NCI-H526 treated with DMSO at 0.1 percent for 48 hours (cell line): ENCODE measurements at places on chromosomes 2 and 18.

- DNase-seq, result no peak
Observed at GRCh38 chr2:37281916-37282315, 42.7 kb downstream of the PRKD3 start.

- DNase-seq, result no peak
Observed at GRCh38 chr2:127022817-127023216, 84.1 kb downstream of the BIN1 start.

GRCh38 chr18:9742524-9743131 lies 34.5 kb downstream of the RAB31 start:
- DNase-seq, result no peak

GRCh38 chr2:181364492-181365170 lies 92.6 kb upstream of the ITGA4 start:
- DNase-seq, result no peak

- DNase-seq, result peak; percentile 4
Observed at GRCh38 chr2:237154082-237154638, 68.5 kb downstream of the COPS8 start.

- no peak for DNase-seq
Observed at GRCh38 chr2:34705551-34706247, 1106.6 kb upstream of the FAM98A start.

GRCh38 chr2:154422251-154422650 lies 276.2 kb upstream of the KCNJ3 start:
- DNase-seq, result no peak

GRCh38 chr18:69947361-69948133 lies at the start of gene CD226:
Gene CD226, minus strand, starts transcription at chr18:69947873. Its CDS starts 467 bp downstream, at chr18:69947406.
- DNase-seq, result no peak

GRCh38 chr18:57618910-57619309 lies 2.7 kb downstream of the NARS1 start:
- no peak for DNase-seq

DNA sequence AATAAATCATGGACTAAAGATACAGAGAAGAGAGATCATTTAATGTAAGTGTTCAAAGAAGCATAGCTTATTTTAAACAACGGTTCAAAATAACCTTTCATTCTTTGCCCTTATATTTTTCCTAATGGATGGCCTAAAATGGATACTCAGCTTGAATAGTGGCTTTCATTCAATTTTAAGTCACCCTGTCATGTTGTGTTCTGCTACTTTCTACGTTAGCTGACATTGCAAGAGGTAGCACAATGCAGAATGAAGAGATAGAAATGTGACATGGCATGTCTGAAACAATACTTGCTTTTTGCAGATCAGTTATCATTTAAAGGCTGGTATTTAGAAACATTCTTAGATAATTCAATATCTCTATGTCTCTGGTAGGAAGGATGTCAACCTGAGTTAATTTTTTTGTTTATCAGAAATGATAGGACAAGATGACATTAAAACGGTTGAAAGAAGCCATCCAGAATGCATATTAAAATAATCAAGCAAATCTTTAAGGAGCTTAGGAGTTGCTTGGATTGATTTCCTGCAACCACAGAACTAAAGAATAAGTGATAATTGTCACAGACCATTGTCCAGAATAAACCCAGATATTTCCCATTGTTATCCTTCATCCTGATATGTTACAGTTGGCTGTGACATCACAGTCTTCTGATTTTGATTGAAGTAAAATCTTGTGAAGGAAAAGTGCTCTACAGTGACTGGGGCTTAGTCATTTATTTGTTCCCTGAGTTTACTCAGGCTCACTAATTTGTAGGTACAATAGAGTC lies 41.7 kb upstream of the CAVIN2 start:
- DNase-seq, result no peak

DNA sequence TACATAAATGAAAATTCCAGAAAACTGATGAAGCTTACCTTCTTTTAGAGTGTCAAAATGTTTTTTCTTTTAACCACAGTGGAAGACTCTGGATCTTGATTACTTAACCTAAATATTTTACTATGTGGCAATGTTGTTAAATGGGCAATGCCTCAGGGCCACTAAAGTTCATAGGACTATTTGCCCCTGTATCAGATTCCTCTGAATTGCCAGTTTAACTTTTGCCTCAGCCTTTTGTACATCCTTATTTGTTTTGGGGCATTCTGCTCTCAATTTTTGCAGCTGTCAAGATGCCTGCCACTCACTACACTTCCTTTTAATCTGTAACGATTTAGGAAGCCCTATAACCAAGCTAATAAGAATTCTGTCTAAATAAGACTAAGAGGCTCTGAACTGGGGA lies 31.7 kb upstream of the SERTAD2 start:
- DNase-seq, result no peak

DNA sequence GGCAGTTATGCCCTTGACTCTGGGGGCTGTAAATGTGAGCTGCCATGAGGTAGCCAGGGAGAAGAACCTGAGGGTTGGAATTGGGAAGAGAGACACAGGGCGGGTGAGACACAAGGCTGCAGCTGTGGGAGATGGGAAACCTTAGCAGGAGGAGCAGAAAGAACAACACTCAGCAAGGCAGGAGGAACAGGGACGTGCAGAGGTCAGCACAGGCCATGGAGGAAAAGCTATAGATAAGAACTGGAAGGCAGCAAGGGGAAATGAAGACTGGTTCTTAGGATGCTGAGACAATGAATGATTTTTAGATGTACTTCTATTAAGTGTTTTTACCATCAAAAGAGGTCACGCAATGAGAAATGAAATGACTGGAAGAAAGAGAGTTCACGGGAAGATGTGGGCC lies 80.2 kb downstream of the USP40 start:
- DNase-seq, result no peak

- no peak for DNase-seq
Observed at GRCh38 chr18:1104181-1104881, 199.7 kb downstream of the ADCYAP1 start.

- DNase-seq, result no peak
Observed at GRCh38 chr2:75309596-75310463, 110.5 kb upstream of the TACR1 start.

DNA sequence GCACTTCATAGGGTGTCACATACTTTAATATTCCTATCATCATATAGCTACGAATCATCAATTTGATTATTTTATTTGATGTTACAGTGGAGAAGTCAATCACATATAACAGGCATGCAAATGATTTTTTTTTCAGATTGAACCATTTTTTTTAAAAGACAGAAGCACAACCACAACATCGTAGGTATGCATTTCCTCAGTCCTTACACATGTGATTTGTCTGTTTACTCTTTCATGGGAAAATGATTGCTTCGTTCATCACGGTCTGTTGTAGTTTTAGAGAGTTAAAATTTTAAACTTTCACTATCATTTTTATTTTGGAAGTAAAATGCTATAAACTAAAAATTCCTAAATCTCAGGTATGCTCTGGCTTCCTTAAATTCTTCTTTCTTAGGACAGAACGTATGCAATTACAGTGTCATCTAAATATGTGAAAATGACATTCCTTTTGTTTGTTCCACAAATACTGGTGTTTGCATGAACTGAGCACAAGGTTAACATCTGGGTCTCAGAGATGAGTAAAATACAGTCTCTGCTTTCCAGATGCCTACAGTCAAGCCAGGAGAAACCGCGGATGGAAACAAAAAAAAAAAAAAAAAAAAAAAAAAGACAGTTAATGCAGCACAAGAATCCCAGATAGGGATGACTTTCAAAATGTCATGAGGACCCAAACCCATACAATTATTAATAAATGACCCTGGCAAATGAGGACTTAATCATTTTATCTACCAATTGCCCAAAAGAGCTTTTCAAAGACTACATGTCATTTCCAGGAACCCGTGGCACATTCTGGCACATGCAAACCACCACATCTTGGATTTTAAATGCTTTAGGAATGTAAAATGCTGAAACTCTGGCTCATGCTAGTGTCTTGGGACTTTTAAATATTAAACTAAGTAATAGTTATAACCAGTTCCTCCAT lies 201.2 kb downstream of the LRP1B start:
- DNase-seq, result no peak

DNA sequence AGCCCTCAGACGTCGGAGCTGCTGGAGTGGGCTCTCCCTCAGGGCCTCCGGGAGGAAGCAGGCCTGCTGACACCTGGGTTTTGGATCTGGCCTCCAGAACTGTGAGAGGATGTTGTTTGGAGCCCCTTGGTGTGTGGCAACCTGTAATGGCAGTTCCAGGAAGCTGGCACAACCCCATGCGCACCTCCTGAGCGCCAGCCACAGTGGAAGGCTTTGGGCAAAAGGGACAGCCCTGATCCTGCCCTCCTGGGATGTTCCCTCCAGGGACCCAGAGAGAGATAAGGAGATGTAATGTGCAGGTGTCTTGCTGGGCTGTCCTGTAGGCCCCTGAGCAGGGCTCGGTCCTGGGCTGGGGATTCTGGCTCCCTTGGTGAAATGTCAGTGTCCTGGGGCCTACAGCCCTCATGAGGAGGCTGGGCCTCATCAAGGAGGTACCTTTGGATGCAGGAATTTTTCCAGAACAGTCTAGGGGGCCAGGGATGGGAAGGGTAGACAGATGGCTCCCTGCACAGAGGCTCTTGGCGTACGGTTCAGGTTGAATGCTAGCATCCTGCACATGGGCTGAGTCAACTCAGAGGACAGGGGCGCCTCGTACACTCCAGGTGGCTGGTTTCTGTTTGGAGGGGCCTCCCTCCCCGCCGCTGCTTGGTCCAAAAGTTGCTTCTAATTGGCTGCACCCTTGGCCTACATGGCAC lies 61.1 kb downstream of the ASB1 start:
- DNase-seq, result no peak

GRCh38 chr2:36650031-36650829 lies 46.3 kb upstream of the VIT start:
- no peak for DNase-seq

DNA sequence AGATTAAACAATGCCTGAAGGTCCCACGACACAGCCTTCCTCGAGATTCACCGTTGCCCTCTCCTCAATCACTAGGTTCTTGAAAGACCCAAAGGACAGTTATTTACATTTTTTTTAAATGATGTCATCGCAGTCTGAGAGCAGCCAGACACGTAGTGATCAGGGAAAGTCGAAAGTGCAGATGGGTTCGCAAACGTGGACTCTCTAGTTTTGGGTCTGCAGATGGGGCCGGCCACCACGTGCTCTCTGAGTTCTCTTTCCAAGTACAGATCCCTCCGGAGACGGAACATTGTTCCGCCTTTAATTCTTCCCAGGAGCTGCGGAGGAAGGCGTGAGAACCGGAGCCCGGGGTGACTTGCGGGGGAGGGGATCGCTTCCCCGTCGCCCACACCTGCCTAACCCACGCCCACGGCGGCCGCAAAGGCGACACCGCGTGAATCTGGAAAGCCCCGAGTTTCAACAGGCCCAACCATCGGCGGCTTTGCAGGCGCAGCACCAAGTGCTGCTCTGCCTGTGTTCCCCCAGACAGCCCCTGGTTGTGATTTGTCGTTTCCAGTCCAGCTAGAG lies 54.3 kb downstream of the PKDCC start:
- DNase-seq, result no peak

DNA sequence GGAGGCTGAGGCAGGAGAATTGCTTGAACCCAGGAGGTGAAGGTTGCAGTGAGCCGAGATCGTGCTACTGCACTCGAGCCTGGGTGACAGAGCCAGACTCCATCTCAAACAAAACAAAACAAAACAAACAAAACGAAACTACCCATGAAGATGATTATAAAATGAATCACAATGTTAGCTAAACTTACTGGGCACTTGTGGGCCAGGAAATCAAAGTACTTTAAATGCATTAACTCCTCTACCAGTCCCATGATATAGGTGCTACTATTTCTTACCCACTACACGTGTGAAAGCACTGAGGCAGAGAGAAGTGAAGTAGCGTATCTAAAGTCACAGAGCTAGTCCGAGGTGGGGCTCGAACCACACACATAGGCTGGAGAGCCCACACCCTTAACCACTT lies 53.6 kb downstream of the POLE4 start:
- no peak for DNase-seq

GRCh38 chr2:100236166-100236565 lies 86.1 kb downstream of the LONRF2 start:
- no peak for DNase-seq

- DNase-seq, result no peak
Observed at GRCh38 chr2:109637749-109638570, 23.8 kb downstream of the SOWAHC start.

GRCh38 chr2:197939787-197940186 lies 135.4 kb downstream of the PLCL1 start:
- DNase-seq, result no peak

DNA sequence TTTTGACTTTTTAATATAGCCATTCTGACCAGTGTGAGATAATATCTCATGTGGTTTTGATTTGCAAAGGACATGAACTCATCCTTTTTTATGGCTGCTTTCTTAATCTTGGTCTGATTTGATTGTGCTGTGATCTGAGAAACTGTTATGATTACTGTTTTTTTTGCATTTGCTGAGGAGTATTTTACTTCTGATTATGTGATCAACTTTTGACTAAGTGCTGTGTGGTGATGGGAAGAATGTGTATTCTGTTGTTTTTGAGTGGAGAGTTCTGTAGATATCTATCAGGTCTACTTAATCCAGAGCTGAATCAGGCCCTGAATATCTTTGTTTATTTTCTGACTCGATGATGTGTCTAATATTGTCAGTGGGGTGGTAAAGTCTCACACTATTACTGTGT lies 16.8 kb downstream of the SP140L start:
- DNase-seq, result no peak

- no peak for DNase-seq
Observed at GRCh38 chr2:239731998-239732665, 293.0 kb downstream of the NDUFA10 start.

DNA sequence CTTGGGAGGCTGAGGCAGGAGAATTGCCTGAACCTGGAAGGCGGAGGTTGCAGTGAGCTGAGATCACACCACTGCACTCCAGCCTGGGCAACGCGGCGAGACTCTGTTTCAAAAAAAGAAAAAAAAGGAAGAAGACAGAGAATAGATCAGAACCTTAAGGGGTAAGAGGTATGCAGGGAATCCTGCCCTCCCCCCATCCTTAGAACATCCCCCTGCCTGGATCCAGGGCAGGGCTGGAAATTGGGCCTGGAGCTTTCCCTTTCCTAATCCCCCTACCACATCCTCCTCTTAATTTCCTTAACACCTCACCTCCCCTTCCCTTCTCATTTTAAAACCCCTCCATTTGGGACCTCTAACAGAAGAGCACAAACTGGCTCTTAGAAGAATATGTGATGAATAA lies 56.5 kb downstream of the RNU4ATAC start:
- no peak for DNase-seq

DNA sequence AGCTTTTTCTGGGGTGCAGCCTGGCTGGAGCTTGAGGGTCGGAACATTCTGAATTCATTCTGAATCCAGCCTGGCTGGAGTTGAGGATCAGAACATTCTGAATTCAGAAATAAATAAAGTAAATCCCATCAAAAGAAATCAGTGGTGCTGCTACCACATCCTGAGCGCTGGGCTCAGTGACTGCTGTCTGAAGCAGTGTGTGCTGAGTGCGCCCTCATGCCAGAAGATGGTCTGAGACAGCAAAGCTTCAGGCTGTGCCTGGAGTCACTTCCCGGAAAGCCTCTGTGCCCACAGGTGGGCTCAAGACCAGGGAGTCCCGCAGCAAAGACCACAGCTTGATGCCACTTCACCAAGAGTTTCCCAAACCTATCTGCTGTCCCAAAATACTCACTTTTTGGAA lies 187.9 kb downstream of the VAPA start:
- DNase-seq, result no peak
